Uterus (tissue), 4 donors: ENCODE measurements at places on chromosomes 7 and 10.

DNA sequence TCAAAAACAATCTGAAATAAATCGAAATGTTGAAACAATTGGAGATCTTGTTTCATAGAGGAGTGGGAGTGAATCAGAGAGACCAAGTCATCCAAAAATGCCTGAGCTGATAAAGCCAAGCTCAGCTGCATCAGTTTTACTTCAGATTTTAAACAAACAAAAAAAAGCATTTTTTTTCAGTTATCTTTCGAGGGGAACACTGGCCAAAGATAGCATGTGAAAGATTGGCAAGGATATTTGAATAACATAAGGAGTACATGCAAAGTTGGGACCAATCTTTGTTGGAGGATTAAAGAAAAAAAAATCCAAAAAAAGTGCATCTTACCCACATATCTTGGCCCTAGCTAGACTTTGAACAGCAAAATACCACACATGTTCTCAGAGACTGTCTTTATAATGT lies 47.2 kb downstream of the RHOBTB1 start:
- H3K36me3 ChIP-seq, result no peaks in the 10 kb centered on the region
- no peaks in the 10 kb centered on the region for H3K4me1 ChIP-seq

- H3K36me3 ChIP-seq, result no peaks in the 10 kb centered on the region
- H3K27ac ChIP-seq, result no peak overlapping the region
- no peaks in the 10 kb centered on the region for H3K4me1 ChIP-seq
These were observed 411.6 kb downstream of the PLXNA4 start for GRCh38 chr7:132164558-132165125.

DNA sequence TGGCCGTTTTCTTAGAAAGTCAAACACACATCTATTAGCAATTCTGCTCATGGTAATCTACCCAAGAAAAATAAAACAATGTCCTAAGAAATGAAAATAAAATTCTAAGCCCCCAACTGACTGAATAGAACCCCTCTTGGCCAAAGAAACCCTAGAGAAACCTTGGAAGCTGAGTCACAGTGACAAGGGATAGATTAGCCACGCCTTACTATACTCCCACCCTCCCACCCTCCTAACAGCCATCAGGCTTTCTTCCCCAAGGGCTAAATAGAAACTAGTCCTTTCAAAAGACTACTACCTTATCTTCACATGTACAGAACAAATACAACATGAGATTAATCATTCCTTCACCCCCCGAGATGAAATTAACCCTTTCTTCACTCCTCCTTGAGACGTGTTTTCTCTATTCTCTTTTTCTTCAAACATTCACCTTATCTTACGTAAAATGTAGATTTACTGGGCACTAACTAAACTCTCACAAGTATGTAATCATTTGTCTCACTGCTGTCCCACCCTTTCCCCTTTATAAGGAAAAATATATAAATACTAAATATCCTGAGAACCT lies 57.5 kb downstream of the HTR7 start:
- no peaks in the 10 kb centered on the region for H3K36me3 ChIP-seq
- H3K27me3 ChIP-seq, result no peaks in the 10 kb centered on the region
- H3K4me1 ChIP-seq, result no peaks in the 10 kb centered on the region
- no peak for DNase-seq
- no peak overlapping the region for H3K27ac ChIP-seq

GRCh38 chr10:20417791-20418190 lies 479.3 kb downstream of the NEBL start:
- H3K4me3 ChIP-seq, result no peak overlapping the region
- H3K36me3 ChIP-seq, result no peaks in the 10 kb centered on the region
- H3K27ac ChIP-seq, result no peak overlapping the region
- DNase-seq, result no peak
- H3K27me3 ChIP-seq, result no peaks in the 10 kb centered on the region
- no peaks in the 10 kb centered on the region for H3K4me1 ChIP-seq

GRCh38 chr10:130029209-130029608 lies 65.1 kb upstream of the EBF3 start:
- DNase-seq, result no peak
- no peaks in the 10 kb centered on the region for H3K4me1 ChIP-seq
- H3K27me3 ChIP-seq, result no peaks in the 10 kb centered on the region
- no peak overlapping the region for H3K4me3 ChIP-seq
- H3K27ac ChIP-seq, result no peak overlapping the region

DNA sequence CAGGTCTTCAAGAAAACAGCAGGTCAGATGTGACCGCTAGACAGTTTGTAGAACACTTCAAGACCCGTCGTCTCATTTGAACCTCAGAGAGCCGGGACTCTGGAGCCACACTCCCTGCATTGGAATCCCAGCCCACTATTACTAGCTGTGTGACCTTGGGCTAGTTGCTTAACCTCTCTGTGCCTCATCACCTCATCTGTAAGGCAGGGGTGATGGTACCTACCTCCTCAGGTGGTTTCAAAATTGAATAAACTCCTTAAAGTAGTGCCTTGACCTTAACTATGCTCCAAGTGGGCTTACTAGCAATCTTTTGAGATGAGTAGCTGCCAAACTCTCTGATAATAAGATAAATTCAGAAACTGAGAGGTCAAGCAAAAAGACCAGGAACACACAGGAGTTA lies 43.8 kb downstream of the OGDH start:
- no peaks in the 10 kb centered on the region for H3K36me3 ChIP-seq
- H3K27me3 ChIP-seq, result no peaks in the 10 kb centered on the region
- no peak overlapping the region for H3K4me3 ChIP-seq
- no peak for DNase-seq

DNA sequence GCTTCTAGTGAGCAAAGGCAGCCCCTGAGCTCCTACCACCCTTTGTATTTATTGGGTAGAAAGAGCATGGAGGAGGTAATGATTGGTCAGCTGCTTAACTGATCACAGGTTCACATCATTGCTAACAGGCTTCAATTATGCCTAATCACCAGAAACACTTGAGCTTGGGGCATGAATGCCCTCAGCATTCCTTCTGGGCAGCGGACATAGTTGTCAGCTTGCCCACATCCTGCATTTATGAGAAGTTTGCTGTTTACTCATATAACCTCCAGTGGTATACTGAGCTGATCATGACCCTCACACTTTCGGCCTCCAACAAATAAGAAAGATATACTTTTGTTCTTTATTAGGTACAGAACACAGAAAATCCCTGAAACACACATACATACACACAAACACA lies 140.3 kb upstream of the ODAD2 start:
- H3K36me3 ChIP-seq, result no peaks in the 10 kb centered on the region
- no peaks in the 10 kb centered on the region for H3K27me3 ChIP-seq
- H3K4me1 ChIP-seq, result no peaks in the 10 kb centered on the region
- no peak overlapping the region for H3K4me3 ChIP-seq

- H3K27me3 ChIP-seq, result no peaks in the 10 kb centered on the region
- DNase-seq, result no peak
- peaks cover 8% of the 10 kb centered on the region for H3K4me1 ChIP-seq
- H3K27ac ChIP-seq, result no peak overlapping the region
- H3K4me3 ChIP-seq, result no peak overlapping the region
These were observed 28.4 kb downstream of the TBC1D12 start for GRCh38 chr10:94430701-94431100.

- no peaks in the 10 kb centered on the region for H3K27me3 ChIP-seq
- peaks cover 4% of the 10 kb centered on the region for H3K4me1 ChIP-seq
- no peak overlapping the region for H3K4me3 ChIP-seq
- H3K27ac ChIP-seq, result no peak overlapping the region
- DNase-seq, result peak; percentile 48
These were observed 12.5 kb upstream of the IL2RA start for GRCh38 chr10:6074489-6075301.

- H3K27me3 ChIP-seq, result no peaks in the 10 kb centered on the region
- H3K4me1 ChIP-seq, result peaks cover 26% of the 10 kb centered on the region
- H3K36me3 ChIP-seq, result no peaks in the 10 kb centered on the region
- peak overlapping the region; percentile 52 for H3K4me3 ChIP-seq
- no peak for DNase-seq
These were observed 869 bp upstream of the LOXL4 start for GRCh38 chr10:98268694-98269431.

GRCh38 chr10:18261768-18262231 lies 121.6 kb downstream of the CACNB2 start:
- no peaks in the 10 kb centered on the region for H3K36me3 ChIP-seq
- H3K27ac ChIP-seq, result no peak overlapping the region
- H3K4me1 ChIP-seq, result no peaks in the 10 kb centered on the region

DNA sequence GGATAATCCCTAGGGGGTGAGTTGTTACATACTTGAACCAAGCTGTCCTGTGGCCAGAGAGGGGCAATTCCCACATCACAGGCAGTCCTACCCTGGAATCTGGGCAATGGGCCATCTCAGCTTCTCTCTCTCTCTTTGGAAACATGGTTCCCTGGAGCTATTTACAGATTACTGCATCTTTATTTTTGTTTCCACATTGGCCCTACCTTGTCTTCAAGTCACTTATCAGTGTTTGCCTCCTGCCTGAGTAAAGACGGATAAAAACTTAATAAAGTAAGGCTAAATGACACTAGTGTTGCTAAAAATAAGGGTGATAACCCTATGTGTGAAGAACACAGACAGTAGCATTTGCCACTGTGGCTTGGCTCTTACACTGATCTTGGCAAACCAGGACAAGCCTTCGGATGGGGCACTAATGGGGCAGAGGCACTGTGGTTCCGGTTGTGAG lies 228.2 kb downstream of the GFRA1 start:
- no peaks in the 10 kb centered on the region for H3K36me3 ChIP-seq
- H3K27ac ChIP-seq, result no peak overlapping the region
- H3K27me3 ChIP-seq, result no peaks in the 10 kb centered on the region

DNA sequence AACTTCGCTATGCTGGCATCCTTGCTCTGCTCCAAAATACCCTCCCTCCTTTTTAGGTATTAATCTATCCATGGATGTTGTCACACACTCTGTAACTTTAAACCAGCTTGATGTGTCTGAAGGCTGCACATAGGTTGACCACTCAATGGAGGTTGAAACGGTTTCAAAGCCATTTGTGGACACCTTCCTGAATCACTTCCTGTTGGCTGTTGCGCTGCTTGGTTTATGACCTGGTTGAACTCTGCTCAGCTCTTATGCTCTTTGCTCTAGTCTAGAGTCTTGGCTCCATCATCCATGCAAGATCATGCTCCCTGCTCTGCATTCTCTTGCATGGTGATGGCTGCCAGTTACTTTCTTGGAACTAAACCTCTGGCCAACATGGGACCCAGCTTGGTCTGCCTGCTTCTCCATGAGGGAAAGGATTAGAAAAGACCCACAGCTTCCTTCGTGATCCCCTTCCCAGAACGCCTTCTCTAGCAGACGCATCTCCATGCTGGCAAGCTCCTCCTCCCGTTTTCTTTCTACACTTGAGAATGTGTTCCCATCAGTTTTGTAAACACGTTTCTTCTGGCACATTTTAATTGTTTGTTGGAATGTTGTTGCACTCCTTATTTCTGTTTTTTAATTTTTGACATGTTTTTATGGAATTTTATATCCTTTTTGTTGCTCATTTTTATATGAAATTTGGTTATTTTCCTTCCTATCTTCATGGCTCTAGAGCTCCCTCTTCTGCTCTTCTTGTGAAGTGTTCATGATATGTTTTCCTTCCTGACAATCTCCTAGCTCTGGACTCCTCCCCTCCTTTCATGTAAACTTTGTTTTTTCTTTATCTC lies 149.8 kb downstream of the XPNPEP1 start:
- no peak overlapping the region for H3K27ac ChIP-seq
- no peaks in the 10 kb centered on the region for H3K4me1 ChIP-seq
- H3K27me3 ChIP-seq, result no peaks in the 10 kb centered on the region
- H3K4me3 ChIP-seq, result no peak overlapping the region

DNA sequence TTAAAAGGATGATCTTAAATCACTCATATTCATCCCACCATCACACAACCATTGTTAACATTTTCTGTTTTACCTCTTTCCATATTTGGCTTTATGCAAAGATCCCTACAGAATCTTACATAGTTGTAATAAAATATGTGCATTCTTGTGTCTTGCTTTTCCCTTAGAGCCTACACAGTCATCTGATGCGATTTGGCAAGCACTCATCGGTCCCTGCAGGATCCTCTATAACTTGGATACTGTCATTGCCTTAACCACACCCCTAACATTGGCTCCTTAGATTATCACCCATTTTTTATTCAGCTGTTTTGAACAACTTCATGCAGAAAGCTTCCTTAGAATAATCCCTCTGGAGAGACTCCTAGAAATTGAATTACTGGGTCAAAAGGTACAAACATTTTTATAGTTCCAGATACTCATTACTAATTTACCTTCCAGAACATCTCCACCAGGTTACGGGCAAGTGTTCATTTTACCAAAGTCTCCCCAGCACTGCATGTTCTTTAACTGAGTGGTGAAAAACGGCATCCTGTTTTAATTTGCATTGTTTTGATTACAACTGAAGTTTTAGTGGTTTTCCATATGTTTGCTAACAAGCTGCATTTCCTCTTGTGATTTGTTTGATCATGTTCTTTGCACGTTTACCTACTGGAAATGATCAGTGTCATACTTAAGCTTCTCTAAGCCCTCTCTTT lies 268.3 kb downstream of the GRID1 start:
- H3K36me3 ChIP-seq, result no peaks in the 10 kb centered on the region
- H3K27me3 ChIP-seq, result no peaks in the 10 kb centered on the region
- H3K4me3 ChIP-seq, result no peak overlapping the region
- no peaks in the 10 kb centered on the region for H3K4me1 ChIP-seq

DNA sequence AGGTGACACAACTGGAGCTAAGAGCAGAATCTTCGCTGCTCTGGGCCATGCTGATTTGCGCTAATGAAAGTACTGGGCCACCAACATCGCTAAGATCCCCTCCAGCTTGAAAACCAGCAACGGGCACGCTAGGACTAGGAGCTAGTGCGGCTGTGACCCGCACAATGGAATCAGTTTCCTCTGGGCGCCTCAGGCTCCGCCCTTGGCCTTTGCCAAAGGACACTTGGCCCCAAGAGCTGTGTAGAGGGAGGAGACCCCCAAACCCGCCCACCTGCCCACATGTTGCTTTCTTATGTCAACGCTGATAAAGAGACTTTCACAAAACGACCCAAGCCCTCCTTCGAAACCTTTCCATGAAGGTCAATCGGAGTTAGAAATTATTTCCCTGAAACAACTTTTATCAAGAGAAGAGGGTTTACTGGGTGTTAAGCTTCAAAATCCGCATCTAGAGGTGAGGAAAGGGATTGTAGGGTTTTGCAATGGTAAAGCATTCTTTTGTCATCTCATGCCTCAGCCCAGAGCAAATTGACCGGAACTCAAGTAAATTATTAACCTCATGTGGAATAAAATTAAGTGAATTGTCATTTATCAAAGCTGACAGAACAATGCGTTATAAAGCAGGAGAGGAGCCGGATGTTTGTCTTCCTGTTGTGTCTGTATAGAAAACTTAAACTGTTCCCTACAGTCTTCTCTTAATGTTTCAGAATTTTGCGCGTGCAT lies 9.4 kb downstream of the ABCB5 start:
- H3K4me3 ChIP-seq, result no peak overlapping the region
- H3K27me3 ChIP-seq, result no peaks in the 10 kb centered on the region
- no peaks in the 10 kb centered on the region for H3K4me1 ChIP-seq
- DNase-seq, result no peak
- no peaks in the 10 kb centered on the region for H3K36me3 ChIP-seq

DNA sequence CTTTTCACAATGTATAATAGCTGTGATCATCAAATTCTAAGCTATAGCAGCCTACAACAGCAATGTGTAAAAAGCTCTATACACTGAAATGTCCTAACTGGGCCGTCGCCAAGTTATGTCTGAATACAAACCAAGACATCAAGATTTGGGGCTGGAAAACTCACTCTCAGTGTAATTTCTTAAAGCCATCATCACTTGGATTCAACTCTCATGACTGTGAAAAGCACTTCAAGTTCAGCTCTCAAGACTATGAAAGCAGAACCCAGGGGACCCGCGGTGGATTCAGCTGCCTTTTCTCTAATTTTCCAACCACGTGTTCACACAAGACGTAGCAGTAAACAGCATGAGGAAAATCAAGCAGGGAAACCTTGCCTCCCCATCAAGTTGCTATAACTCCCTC lies 15.8 kb upstream of the ZNRF2 start:
- H3K4me3 ChIP-seq, result no peak overlapping the region
- no peak overlapping the region for H3K27ac ChIP-seq
- H3K27me3 ChIP-seq, result no peaks in the 10 kb centered on the region
- no peaks in the 10 kb centered on the region for H3K36me3 ChIP-seq
- H3K4me1 ChIP-seq, result no peaks in the 10 kb centered on the region
- no peak for DNase-seq
